ENCODE measurements at places on chromosomes 1 and 21. TPM values are rescaled to one million over a fixed set of nuclear protein-coding genes. Genes with fewer than 3 reads are reported as not detected.

FAM177B gene
- total RNA-seq, result 0.56 TPM

ERICH3 gene
- 8.1 TPM for total RNA-seq

MAPKAPK2 gene
- 87.0 TPM for total RNA-seq

C1QA gene
- 935 TPM for total RNA-seq

IFT25 gene
- total RNA-seq, result 23.7 TPM

PDC gene
- not detected for total RNA-seq

LMX1A gene
- 0.21 TPM for total RNA-seq

ALX3 gene
- total RNA-seq, result not detected

OPRD1 gene
- not detected for total RNA-seq

FNDC7 gene
- not detected for total RNA-seq

NPR1 gene
- total RNA-seq, result 58.8 TPM

MAP3K21 gene
- 9.2 TPM for total RNA-seq

VSIG8 gene
- total RNA-seq, result 0.35 TPM

CYYR1 gene
- total RNA-seq, result 28.1 TPM

FCGR3A gene
- 323 TPM for total RNA-seq

FCRL2 gene
- 1.3 TPM for total RNA-seq
